ENCODE measurements at places on chromosomes 7 and 10. TPM values are rescaled to one million over a fixed set of nuclear protein-coding genes. Genes with fewer than 3 reads are reported as not detected.

DNA sequence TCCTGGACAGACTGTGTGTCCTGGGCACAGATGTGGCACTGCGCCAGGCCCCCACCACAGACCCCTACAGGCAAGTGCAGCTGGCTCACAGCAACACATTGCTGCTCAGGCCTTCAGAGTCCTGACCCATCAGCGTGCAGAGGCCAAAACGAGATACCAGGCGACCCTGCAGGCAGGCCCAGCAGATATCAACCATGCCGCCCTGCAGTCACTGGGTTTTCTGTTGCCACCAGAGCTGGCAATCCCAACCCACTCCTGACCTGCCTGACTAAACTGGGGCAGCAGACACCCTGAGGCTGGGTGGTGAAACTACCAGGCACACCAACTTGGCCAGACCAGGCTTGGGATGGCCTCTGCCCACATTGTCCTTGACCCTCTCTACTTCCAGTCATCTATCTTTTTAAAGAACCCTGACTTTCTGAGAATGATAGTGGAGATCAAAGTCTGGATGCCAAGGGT is 20.3 kb downstream of the ZCCHC24 start:
- no peak for DNase-seq

Gene TMEM270
- not detected for total RNA-seq

GRCh38 chr7:36116347-36117202 is 36.5 kb upstream of the EEPD1 start:
- peak; percentile 20 for DNase-seq

GRCh38 chr7:50717181-50717580 is 65.5 kb downstream of the GRB10 start:
- DNase-seq, result no peak

- DNase-seq, result no peak
These were observed 6.3 kb upstream of the IL2RA start for GRCh38 chr10:6068422-6068821.

DNA sequence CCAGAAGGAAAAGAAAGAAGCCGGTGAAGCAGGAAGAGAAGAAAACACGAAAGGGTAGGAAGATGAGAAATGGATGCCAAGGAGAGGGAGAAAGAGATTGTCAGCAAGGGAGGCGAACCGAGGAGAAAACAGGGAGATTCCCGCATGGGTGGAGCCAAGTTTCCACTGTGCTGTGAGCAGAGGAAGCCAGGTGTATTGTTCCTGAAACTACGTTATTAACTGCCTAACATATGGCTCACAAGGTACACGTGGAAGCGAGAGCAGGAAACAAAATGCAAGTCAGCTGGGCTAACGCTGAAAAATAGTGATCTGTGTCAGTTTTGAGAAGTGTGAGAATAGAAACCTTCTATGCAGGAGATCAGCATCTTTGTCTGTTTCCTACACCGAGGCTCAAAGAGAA is 20.4 kb upstream of the HIPK2 start:
- no peak for DNase-seq

Gene IDI2
- not detected for total RNA-seq

Gene AZGP1
- total RNA-seq, result not detected

GRCh38 chr10:73773152-73773879 is 8.5 kb upstream of the CHCHD1 start:
- peak; percentile 20 for DNase-seq
